ENCODE measurements at places on chromosomes 6 and 20. TPM values are rescaled to one million over a fixed set of nuclear protein-coding genes. Genes with fewer than 3 reads are reported as not detected.

Gene PAX1
- not detected for total RNA-seq

Gene LRP11
- 125 TPM for total RNA-seq

Gene SLC22A16
- total RNA-seq: 0.15 TPM

Gene ADGB
- not detected for total RNA-seq

Gene CPNE5
- total RNA-seq: 0.15 TPM

Gene LTA
- not detected for total RNA-seq

Gene TBXT
- total RNA-seq: not detected

Gene SLC17A1
- not detected for total RNA-seq

Gene CLVS2
- under 0.01 TPM for total RNA-seq

Gene CDH22
- total RNA-seq: not detected

Gene PSORS1C2
- not detected for total RNA-seq

Gene ADTRP
- total RNA-seq: 2.3 TPM

Gene OPN5
- total RNA-seq: not detected

Measured in smooth muscle cell of trachea (primary cell).